ENCODE measurements at places on chromosomes 11 and 22.
A peak's percentile ranks its signal among the peaks of the same experiment; 100 is the strongest.

DNA sequence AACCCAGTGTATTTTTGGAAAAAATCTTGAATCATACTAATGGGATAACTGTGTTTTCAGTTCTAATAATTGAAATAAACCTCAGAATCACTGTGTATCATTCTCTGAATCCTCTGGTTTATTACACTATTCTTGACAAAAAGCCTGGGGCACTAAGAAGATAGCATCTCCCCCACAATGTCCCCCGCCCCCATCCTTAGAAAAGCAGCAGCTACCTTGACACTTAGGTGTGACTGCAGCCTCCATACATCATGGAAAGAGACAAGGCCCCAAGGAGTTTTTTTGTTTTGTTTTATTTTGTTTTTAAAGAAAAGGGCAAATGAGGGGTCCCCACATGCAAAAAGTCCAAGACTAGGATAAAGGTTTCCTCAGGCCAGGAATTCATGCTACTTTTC, 124.8 kb downstream of the APOL5 start:
- no peak for DNase-seq

DNA sequence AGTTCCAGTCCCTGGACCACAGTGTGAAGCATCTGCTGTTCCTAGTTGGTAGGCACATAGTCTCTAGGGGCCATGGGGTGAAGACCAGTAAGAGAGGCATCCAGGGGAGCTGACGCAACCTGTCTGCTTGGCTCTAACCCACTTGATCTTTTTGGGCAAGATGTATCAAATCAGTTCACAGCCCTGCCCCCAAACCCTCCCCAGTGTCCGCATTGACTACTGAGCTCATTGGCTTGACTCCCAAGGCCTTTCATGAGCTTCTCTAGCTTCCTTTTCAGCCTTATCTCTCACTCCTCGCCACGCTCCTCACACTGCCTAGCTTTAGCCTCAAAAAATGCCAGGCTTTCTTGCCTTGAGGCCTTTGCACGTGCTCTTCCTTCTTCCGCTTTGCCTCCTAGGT, 29.7 kb upstream of the ABCC8 start:
- no peak for DNase-seq

DNA sequence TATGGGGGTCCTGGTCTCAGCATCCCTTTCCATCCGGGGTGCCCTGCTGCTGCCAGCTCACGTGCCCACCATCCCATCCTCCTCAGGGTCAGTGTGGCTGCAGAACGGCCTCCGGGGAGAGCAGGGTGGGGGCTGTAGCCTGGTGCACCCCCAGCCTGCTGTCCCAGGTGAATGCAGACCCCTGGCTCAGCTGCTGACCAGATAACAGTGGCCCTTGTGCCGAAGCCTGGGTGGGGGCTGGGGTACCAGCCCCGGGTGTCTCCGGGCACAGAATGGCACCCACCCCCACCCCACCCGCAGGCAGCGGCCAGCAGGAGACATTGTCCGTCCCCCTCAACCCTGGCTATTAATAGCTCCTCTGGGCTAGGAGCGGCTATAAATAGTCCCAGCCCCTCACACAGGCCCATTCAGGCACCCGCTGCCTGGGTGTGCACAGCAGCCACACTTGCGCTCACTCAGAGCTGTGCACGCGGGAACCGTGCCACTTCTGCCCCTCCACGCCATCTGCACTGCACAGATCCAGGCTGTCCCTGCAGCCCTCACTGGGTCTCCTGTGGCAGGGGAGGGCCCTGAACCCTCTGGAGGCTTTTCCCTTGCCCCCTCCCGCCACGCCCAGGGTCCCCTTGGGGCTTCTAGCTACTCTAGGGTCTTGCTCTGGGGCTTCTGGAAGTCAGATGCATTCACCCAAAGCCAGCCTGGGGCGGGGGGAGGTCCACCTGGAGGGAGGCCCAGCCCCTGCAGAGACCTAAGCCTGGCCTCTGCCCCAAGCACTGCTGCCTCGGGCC, 18.7 kb downstream of the CRELD2 start:
- no peak for DNase-seq

- DNase-seq: no peak
These were observed 3.9 kb downstream of the TSPAN4 start for GRCh38 chr11:846496-847098.

GRCh38 chr11:34641456-34641855, 20.6 kb downstream of the EHF start:
- DNase-seq: no peak

DNA sequence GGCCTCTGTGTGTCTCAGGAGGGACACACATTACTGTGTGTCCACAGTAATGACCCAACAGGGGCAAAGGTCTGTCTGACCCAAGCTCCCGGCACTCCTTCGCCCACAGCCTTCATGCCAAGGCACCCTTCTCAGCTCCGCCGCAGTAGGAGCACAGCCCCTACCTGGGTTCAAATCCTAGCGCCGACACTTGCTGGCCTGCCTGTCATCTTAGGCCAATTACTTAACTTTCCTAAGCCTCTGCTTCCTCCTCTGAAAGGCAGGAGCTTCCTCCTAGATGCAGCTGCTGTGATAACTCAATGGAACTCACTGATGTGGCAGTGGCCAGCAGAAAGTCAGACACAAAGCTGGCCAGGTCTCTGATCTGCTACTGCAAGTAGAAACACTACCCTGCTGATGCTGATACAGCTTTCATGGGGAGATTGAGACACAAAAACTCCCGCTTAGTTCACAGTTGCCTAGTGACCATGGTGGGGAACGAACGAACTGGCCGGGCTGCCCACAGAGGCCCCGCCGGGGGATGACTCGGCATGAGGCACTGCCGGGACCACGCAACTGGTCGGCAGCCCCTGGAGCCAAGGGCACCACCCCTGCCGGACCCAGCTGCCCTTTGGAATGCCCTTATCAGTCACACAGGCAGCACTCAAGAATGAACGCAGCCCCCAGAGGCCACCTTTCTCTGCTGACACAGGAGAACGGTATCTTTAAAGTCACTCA, 8.1 kb downstream of the EHD1 start:
- no peak for DNase-seq

GRCh38 chr11:65135633-65136145, 1.4 kb upstream of the SYVN1 start:
- no peak for DNase-seq

DNA sequence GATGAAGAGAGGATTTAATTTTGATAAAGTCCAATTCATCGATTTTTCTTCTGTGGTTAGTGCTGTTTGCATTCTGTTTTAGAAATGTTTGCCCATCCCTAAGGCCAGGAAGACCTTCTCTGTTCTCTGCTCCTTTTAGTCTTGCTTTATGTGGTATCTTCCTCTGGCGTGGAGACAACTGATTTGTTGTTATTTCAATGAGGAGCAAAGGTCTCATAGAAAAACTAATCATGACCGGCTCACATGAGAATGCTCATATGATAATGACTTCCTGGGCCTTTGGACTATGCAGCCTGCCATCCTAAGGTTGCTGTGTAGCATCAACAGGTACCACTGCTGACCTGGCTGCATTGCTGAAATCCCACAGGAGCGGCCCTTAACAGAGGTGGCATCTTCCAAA, 19.8 kb downstream of the SCGB1A1 start:
- no peak for DNase-seq

DNA sequence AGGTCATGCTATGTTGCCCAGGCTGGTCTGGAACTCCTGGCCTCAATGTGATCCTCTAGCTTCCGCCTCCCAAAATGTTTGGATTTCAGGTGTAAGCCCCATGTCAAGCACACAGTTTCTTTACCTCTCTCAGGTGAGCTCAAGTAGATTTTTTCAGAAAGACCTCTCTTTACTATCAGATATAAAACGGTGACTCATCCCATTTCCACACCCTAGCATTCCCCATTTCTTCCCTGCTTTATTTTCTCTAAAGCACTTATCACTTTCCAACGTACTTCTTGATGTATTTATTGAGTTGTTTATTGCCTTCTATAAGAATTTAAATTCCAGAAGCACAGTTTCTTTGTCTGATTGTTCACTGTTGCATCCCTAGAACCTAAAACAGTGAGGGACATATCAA, 3.7 kb downstream of the TSG101 start:
- no peak for DNase-seq

- peak; percentile 69 for DNase-seq
These were observed 161.1 kb downstream of the BBOX1 start for GRCh38 chr11:27201454-27202302.

DNA sequence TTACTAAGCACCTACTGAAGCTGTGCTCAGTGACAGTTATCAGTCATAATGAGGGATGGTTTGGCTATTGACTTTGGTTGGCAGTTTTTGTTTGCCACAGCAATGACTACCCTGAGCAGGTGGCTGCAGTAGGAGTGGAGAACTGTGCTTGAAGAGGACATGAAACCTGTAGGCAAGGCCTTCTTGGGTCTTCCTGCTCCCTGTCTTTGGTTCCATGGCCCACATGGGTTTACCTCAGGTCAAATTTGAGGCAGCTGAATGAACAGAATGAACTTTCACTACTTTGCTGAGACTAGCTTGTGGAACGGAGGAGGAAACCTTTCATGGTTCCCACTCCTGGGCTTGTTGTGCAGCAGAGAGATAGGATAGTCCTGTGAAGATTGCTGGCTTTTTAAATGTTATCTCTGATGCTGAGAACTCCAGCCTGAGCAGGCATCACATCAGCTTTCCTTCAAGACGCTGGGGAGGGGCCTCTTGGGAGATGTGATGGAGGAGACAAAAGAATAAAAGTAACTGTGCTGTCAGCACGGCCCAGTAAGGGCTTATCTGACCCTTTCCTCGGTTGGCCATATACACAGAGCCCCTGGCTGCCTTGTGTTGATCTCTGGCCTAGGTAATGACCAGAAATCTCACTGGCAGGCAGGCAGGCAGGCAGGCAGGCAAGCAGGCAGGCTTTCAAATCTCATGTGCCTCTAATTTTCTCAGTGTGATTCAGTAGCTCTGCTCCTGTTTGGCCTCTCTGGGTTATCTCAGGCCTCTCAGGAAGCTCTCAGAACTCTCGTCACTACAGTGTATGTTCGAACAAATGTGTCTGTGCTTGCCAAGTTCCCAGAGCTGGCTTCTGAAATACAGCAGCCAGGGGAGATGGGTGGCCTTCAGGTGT, 12.0 kb downstream of the STIM1 start:
- no peak for DNase-seq

- no peak for DNase-seq
These were observed 190.4 kb downstream of the BRD1 start for GRCh38 chr22:49637255-49637760.

- no peak for DNase-seq
These were observed 3.9 kb upstream of the LMO2 start for GRCh38 chr11:33895752-33896137.

DNA sequence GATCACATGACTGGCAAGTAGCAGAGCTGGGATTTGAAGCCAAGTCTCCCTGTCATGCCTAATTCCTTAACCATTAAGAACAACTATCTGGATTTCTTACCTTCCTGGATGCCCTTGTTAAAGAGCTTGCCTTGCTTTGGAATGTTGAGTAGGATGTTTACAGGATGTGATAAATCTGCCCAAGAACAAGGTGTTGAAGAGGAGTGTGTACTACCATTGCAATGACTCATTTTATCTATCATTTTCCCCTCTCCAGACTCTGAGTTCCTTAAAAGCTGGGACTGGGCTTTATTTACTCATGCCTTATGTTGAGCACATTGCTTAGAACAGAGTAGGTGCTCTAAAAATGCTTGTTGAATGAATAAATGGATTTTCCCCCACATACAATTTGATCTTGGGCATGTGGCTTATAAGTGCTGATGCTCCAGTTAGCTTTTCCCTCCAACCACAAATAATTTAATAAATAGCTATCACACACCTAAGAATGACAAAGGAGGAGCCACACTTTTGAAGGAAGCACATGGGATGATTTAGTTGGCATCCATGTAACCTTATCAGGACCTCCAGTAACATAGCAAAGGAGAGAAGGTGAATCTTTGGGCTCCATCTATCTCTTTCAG, 268.6 kb upstream of the SESN3 start:
- DNase-seq: no peak

DNA sequence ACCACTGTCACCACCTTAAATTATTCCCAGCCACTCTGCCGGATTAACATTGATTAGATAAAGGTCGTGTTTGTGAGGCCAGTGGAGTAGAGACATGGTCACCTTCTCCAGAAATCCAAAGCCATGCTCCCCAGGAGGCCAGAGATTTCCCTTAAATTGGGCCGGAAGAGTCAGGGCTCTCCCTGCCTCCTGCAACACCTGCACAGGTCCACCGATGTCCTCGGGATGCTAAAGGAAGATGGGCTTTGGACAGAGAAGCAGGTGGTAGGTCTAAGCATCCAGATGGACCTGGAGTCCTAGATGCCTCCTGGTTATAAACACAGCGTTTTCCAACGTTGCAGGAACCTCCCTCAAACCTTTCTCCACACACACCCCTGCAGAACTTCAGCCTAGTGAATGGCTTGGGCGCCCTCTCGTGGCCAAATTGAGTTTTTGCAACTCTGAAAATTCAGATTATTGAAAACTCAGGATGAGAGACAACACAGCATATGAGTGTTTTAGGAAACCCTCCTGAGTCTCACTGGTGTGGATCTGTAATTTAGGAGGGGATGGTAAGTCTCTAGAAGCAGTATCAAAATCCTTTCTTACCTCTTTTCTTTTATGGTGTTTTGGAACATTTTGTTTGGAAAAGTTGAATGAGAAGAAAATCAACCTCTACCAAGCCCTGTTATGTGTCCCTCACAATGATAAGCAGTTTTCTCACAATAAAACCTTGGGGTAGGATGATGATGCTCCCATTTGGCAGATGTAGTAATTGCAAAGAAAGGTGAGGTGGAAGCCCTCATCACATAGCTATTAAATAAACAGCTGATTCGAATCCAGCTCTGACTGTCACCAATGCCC, 109.6 kb downstream of the RRAS2 start:
- no peak for DNase-seq

- DNase-seq: no peak
These were observed 6.8 kb downstream of the ARHGAP1 start for GRCh38 chr11:46693597-46694012.
